ENCODE measurements at places on chromosomes 5 and 9.

GRCh38 chr5:88503041-88503345 is 234.3 kb upstream of the TMEM161B start:
- DNase-seq = no peak

DNA sequence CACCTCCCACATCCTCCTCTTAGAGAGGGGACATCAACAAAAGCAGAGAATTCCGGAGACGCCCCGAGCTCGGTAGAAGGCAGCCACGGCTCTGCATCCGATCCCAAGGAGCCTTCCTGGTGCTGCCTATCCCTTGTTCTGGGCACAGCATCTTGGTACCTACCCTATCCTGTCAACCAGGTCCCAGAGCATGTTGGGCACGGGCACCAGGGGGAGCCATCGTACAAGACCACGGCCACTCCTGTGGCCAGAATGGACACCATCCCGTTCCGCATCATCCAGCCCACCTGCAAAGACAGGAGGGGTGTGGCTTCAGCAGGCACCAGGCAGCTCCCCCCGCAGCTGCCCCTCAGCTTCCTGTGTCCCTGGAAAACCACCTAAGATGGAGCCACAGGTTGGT is 62.7 kb upstream of the ZNF354A start:
- no peak for DNase-seq

GRCh38 chr5:179250561-179251225 is 94.6 kb downstream of the ADAMTS2 start:
- DNase-seq = no peak

- no peak for DNase-seq
Observed at GRCh38 chr5:88887342-88887741, 4.4 kb upstream of the MEF2C start.

GRCh38 chr5:10320793-10321192 is 13.1 kb upstream of the CMBL start:
- no peak for DNase-seq

DNA sequence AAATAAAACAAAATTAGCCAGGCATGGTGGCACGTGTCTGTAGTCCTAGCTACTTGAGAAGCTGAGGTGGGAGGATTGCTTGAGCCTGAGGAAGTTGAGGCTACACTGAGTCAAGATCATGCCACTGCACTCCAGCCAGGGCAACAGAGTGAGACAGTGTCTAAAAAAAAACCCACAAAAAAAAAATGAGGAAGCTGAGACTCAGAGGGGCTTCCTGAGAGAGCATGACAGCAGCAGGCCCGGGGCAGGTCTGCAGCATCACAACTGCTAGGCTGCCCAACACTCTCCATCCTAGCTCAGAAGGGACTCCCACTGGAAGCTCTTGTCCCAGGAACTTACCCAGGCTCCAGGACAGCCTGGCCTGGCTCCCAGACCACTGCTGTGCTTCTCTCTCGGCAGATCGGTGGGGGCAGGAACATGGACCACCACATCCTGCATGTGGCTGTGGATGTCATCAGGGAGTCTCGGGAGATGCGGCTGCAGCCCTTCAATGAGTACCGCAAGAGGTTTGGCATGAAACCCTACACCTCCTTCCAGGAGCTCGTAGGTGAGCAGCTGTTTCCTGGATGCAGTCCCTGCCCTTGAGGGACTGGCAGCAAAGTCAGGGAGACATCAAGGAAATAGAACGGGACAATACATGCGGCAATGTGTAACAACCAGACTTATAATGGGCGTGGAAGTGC is 19.1 kb downstream of the PTGS1 start:
- no peak for DNase-seq

DNA sequence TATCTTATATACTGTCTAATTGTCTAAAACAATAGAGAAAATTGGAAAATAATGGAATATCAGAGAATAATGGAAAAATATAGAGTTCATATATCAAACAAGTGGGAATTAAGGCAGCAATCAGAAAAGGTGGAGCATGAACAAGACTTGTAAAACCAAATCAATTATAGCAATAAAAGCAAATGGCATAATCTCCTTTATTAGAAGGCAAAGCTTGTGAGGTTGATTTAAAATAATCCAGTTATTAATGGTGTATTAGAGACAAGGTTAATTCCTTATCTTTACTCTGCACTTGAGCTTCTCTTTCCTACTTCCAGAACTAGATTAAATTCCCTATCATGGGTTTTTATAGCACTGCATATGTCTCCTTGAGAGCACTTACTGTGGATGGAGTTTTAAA is 64.1 kb downstream of the AMBP start:
- DNase-seq = no peak

DNA sequence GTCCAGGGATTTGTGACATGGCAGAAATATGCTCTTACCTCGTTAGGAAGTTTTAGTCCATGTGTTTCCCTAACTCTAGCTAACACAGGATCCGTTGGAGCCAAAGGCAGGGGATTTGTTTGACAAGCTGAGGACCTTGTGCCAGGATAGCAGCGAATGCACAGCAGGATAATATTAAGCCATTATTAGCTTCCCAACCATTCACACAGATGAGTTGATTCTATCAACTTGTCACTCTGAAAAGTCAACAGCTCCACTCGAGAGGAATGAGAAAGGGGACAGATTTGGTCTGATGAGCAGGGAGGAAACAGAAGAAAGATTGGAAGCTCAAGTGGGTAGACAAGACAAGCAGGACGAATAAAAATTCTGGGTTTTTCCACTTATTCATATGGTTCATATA is 106.2 kb downstream of the FSTL4 start:
- no peak for DNase-seq

GRCh38 chr5:145689235-145689634 is 145.9 kb downstream of the PRELID2 start:
- DNase-seq = no peak

GRCh38 chr5:60961685-60962084 is 16.7 kb downstream of the NDUFAF2 start:
- DNase-seq = no peak

DNA sequence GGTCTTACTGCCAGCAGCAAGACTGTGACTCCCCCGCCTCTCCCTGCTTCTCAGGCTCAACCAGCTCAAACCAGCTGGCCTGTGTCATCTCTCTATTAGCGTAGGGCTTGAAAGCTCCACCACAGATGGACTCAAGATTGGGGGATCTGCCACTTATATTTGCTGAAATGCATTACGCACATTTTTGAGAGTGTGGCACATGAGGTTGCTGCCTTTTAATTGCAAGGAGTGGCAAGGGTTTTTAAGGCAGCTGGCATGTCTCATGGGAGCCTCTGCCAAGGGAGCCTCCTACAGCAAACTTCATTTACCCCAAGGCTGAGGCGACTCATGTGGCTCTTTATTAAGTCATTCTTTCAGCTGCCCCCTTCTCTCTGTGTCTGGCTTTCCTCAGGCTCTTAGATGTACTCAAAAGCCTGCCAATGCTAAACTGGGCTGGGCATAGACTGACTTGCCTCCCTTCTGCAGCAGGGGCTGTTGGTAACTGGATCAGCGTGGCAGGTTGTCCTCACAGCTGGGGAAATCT is 219.3 kb downstream of the SMARCA2 start:
- DNase-seq = no peak

DNA sequence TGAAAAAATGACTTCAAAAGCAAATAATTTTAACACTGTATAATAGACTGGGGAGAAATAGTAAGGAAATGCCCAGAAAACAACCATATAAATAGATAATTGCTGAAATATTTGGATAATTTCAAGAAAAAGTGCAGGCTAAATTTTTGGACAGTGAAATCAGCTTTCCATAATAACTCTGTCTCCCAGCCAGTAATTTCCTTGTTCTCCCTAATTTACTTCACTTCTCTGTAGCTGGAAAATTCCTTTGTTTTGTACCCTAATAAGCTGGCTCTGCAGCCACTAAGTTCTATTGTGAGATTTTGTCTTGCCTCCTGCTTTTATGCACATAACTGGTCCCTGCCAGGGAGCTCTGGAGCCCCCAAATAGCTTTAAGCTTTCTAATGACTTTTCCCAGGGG is 27.7 kb downstream of the PRDM6 start:
- no peak for DNase-seq

GRCh38 chr5:82174919-82175219 is 103.3 kb downstream of the RPS23 start:
- DNase-seq = no peak

DNA sequence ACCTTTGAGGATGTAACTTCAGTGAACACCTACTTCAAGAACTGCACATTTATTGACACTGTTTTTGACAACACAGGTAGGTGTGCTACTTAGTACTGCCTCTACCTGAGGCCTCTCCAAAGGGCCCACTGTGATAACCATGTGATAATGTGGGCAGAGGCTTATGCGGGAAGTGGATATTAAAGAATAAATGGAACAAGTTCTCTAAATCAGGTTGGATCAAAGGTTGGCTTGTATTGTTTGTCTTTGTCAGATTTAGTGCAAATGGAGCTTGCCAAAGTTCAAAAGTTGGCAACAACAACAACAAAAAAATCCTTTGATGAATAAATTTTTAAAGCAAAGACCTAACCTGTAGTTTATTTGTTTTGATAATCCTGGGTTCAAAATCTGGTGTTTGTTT is 104.2 kb upstream of the IQGAP2 start:
- DNase-seq = no peak

DNA sequence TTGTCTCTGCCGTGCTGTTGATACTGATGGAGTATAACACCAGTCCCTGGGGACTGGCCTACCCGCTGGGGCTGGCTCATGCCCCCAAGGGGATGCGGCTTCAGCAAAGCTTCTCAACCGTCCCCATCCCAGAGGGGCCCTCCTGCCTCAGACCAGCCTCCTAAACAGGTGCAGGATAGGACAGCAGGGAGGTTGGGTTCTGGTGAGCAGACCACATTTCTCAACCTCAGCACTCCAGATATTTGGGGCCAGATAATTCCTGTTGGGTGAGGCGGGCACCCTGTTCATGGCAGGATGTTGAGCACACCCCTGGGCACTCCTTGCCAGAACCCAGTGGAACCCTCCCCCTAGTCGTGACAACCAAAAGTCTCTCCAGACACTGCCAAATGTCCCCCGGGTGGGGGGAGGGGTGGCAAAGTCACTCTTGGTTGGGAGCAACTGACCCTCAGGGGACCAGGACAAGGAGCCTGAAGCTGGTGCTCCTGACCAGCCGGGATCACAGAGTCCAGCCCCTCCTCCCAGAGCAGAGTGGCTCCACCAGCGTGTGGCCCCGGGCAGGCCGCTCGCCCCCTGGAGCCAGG is 107.8 kb downstream of the ZNF354C start:
- DNase-seq = no peak

DNA sequence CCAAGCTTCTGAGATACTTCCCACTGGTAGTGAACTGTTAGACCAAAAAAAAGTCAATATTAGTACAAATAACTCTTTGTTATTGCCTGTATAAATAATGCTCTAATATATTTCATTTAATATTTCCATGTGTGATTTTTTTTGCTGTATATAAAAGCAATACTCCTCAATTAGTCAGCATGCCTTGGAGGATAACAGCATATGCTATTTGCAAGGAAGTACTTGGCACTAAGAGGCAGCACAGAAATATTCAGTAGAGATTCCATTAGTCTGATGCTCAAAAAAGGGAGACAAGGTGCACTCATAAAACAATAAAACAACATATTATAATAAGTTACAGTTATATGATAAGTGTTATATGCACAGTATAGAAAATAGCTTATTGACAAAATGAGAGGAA is 296.6 kb upstream of the MPDZ start:
- DNase-seq = no peak

- DNase-seq = no peak
Observed at GRCh38 chr9:71742703-71743102, 25.6 kb downstream of the CEMIP2 start.

DNA sequence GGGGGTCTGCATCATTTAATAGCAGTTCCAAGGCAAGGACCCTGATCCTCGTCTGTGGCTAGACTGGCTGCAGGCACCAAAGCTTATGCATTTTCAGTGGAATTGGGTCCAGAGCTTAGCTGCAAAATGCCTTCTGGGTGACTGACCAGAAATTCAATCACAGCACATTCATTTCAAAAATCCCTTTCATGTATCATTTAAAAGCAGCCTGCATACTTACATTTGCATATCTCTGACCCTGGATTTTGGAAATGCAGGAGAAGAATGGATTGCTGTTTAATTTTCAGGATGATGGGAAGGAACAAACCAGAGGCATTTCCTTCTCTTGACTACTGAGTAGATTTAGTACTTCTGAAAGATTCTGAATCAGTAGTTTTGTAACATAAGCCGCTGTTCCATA is 122.8 kb downstream of the PPP2R2B start:
- no peak for DNase-seq

- DNase-seq = no peak
Observed at GRCh38 chr5:78496373-78496772, 136.0 kb downstream of the SCAMP1 start.

DNA sequence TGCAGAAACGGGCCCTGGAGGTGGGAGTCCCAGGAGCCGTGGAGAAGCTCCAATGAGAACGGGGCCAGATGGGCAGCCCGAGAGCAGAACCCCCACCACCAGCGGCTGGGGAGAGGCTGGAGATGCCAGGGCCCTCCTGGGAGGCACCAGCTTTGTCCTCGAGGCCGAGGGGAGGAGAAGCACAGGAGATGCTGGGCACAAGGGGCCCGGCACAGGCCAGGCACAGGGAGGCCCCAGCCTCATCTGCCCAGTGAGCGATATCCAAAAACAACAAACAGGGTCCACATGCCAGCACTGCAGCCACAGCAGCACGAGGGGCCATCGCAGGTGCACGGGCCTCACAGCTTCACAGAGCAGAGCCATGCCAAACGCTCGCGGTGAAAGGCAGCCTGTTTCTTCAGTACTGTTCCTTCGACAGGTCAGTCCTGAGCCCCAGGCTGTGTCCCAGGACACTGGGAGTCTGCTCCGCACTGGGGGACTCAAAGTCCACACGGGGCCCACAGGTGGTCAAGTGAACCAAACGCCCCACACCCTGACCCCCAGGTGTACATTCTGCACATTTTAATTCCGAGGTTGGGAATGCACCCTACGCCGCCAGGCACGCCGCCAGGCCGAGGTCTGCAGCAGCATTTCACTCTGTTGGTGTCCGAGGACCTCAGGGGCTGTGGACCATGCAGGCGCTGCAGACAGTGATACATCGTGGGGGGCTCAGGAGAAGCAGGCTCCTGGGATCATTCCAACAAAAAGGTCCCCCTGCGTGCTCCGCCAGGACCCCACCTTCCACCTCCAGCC is 9.5 kb downstream of the LPCAT1 start:
- peak; percentile 0 for DNase-seq

DNA sequence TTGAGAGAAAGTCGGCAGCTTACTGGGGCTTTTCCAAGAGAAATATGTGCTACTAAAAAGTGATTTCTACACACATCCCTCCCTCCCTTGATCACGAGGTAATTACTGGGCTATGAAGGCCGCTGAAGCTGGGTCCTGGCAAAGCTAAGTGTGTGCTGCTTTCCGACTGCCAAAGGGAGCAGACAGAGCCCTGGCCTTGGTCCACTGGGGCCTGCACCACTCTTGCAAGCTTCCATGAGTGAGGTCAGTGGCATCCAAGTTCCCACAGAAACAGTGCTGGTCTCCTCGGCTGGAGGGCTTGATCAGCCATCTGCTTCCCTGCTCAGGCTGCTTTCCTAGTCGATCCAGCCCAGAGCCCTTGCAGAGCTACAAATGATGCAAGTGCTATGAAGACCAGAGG is 154.8 kb upstream of the LHFPL2 start:
- no peak for DNase-seq
